ENCODE measurements at places on chromosomes 2 and 18.
A peak's percentile ranks its signal among the peaks of the same experiment; 100 is the strongest.

DNA sequence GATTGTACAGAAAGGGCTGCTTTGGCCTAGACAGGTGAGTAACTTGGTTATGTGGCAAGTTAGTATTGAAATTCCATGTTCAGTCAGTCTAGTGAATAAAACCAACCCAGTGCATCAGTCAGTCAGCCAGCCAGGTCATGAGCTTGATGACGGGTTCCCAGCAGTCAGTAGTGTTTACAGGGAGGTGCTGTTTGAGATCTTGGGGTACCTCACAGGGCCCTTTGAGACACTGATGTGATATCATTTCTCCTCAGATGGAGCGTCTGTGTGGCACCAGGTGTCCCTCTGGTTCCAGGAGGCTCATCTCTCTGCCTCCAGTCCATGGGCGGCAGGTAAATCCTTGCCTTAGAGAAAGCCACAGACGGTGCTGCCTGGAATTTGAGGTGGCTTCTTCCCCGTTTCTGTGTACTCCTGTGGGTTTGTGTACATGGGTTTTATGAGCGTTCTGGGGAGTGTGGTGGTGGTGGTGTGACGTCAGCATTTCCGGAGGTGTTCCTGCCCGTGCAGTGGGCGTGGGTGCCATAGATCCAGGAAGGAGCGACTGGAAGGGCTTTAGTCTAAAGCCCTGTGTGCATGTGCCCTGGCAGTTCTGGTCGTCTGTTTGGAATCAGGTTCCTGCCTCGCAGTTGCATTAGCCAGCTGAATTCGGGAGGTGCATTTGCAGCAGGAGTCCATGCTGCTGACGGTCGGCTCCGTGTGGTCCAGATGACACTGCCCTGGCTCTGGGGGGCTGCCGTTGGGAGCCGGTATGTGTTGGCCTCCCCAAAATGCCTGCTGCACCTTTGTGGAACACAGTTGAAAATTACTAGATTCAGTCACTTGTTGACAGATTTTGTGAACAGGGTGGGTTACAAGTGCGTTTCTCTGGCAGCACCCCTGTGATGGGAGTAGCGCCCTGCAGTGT is 2.1 kb downstream of the CTDP1 start:
- DNase-seq: no peak

GRCh38 chr2:237433920-237434676 is 20.1 kb upstream of the COL6A3 start:
- DNase-seq: no peak

DNA sequence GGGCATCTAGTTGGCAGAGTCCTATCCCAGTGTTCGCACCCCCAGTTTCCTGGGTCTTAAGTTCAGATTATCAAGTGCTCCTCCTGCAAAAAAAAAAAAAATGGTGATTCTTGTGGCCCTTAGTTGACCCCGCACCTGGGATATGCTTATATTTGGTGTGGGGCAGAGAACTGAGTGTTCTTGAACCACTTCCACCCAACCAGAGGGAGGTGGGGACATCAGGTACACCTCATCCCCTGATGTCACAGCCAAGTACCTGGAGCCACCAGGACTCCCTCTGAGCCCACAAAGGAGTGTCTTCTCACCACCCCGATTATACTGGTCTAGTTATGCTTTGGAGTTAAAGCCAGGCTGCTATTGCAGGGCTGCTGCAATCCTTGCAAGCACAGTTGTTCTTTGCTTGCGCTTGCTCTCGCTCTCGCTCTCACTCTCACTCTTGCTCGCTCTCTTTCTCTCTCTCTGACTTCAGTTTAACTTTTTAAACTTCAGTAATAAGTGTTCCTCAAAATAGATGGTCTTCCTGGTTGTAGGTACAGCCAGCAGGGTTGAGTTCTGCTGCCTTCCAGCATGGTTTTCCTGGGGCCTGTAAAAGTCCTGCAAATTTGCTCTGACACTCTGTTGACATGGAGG is 265.7 kb downstream of the NEDD4L start:
- DNase-seq: no peak

- no peak for DNase-seq
These were observed 30.7 kb downstream of the AMER3 start for GRCh38 chr2:130786076-130786475.

DNA sequence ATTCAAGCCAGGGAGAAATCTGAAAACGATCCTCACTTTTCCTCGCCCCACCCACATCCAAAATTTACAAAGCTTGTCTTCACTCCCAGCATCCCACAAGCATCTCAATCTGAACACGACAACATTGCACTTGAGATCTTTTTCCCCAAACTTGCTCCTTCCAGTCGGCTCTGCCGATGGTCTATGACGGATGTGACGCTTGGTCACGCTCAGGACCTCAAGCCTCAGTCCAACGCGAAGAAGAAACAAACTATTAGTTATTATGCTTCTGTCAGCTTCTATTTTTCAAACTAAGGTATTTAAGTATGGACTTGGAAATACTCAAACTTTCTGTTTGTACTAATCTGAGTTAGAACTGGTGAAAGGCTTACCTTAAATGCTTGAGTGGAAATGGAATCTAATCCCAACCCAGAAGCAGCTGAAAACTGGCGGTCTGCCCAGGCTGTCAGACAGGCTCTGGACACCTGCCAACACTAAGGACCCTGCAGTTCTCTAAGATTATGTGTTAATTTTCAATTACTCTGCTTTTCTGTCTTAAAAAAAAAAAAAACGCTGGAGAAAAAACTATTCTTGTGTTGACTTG is 132.1 kb upstream of the DNMT3A start:
- DNase-seq: no peak

DNA sequence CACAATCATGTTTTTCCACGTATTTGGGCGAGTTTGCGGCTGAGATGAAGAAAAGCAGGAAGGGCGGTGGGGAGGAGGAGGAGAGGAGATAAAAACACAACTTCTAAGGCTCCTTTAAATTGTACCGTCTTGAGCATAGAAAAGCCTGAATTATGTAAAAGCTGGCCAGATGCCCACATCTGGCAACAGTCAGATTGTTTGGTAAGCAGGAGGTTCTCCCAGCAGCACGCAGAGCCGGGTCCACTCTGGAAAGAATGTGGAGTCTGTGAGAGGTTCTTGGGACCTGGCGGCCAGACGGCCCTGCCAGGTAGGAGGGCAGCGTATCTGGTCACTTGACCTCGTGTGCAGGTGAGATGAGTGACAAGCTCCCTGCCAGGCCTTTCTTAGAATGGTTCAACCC is 215.3 kb upstream of the APCDD1 start:
- no peak for DNase-seq

DNA sequence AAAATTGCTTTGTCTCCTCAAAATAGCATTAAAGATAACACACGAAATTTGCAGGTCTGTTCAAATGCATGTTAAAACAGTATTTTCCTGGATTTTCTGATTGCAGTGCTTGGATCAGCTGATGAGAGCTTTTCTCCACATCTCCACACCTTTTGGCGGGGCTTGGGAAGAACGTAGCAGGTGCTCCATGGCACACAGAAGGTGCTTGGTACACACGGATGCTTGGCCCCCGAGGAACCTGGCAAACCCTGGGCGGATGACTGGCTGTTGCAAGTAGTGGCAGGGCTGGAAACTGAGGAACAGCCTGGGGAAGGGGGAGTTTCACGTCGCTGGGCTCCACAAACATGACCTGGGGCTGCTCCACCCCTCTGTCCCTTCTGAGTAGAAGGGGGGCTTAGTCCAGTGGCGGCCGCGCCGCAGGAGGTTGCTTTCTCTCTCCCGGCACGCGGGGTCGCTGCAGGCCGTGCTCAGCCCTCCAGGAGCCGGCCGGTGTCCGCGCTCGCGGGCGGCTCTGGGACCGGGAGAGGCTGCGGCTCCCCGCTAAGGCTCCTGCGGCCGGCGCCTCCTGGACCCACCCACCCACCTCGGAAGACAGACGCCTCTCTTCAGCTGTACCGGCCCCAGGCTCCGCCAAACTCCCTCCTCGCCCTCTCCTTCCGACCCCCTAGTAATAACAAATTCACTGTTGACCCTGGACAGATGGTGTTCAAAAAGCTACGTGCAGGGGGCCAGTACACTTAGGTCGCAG is 69.3 kb downstream of the MARCO start:
- no peak for DNase-seq

DNA sequence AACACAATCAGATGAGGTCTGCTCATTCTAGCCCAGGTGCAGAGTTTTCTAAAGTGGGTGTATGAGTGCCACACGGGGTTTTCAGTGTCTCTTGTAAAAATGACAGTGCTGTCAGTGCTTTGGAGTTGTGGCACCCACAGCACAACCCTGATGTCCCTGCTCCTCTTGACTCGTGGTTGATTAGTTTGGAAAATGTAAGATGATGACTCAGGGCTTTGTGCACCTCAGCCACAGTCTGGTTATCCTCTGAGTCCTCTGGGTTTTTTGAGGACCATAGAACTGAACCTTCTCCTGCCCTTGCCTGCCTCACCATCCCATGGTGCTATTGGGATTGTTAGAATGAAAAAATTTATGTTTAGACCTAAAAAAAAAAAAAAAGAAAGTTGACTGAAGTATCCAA is 105.6 kb downstream of the MYO1B start:
- peak; percentile 45 for DNase-seq

DNA sequence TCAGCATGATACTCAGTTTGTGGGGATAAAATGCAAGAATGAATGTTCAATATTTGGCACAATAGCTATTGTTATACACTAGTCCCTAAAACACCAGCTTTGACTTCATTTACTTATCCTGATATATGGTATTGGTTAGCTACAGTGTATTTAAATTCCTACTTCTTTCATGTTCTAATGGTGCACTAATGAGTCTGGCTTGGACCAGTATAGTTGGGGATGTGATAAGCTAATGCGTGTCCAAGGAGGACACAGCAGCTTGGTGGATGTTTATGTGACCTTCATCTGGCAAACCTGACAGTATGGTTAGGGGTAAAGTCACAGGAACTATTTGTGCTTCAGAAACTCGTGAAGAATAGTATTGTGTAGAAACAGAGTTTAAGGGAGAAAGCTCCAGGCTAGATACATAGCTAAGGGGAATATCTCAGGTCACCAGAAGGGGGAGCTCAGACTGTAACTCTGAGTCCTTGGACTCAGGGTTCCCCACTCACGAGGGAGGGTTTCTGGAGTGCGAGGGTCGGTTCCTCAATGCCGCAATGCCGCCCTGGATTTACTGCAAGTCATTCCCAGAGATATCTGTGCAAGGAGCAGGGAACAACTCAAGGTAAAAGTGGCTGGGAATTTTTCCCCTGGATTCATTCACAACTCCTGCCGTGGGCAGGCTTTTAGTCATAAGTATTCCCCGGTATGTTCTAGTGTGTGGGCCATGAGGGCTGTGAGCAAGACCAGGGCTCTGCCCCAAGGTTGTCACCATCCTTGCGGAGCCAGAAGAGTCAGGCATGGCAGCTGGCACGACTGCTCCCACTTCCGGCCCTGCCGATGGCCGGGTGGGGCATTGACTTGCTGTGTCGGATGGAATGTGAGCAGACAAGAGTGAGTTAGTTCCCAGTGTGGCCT is 14.5 kb downstream of the IL1R2 start:
- peak; percentile 62 for DNase-seq

DNA sequence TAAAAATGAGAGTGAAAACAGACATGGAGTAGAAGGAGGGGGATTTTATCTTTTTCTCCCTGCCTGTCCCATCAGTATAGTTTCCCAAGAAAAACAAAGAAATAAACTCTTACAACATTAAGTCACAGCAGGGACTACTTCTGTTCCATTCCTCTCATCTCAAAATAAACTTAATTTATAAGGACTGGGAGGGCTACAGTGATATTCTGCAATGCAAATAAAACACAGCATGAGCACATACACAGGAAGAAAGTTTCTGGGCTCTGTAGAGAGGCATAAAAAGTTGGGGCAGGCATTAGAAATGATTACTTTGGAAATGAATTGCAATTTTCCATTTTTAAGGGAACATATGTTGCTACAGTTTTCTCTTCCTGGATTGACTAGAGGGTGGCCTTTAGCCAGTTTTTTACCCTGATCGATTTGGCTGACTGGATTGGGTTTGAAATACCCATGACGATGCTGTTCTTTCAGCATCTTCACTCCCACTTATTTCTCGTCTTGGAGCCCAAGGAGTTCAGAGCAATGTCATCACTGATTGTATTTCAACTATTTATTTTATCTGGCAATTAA is 157.1 kb downstream of the ACTR3 start:
- DNase-seq: no peak

- no peak for DNase-seq
These were observed 44.7 kb downstream of the TGFA start for GRCh38 chr2:70508711-70509462.

DNA sequence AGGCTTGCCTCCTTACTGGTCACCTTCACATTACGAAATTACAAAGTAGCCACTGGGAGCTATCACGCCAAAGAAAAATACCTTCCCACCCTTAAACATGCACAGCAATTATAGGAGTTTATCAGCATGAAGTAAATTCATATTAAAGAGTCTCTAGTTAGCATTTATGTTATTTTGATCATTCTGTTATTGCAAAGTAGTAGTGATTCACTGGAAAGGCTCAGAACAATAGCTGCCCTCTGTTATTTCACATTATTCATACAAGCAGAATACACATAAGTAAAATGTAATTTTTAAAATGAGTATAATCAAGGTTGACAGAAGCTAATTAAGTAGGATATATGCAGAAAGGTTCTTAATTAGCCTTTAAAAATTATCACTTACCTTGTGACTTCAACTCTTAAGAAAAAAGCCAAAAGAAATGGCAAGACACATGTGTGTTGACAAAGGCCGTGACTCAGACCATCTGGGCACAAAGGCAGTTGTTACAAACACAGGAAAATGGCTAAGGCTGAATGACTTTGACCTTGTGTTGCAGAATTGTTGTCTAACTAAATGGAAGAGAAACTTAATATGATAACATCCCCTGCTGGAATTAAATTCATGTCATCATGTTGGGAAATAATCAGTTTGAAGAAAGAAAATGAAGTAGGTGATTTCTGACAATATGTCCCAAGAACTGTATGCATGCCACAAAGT is 108.3 kb downstream of the ARL6IP6 start:
- peak; percentile 73 for DNase-seq

DNA sequence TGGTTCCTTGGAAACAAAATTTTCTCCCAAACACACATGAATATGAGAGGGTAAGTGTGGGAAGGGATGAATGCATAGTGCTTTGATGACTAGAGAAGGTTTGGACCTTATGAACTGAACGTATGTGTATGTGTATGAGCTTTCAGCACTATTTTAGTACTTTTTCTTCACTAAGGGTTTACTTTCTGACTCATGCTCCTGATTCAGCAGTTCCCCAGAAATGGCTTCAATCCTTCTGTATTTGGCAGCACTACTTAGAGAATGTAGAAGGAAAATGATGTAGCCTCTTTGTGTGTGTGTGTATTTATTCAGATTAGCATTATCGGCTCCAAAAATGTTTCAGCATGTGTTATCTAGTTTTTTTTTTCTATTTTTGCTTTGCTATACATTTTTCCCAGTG is 22.2 kb downstream of the KCNJ3 start:
- DNase-seq: no peak

DNA sequence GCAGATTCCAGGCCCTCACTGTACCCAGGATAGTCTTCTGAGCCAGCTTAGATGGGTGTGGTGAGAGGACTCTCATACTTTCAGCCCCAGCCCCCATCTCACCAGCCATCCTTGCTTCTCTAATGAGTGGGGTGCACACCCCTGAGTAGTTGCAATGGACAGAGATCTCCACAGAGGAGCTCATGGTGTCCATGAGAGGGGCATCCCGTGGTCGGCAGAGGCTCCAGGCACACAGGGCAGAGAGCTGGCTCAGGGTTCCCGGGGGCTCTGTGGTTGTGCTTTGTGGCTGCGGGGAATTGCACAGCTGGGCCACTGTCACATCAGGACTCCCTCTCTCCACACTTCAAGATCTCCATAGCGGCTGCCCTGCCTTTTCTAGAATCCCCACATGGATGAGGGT is 226.0 kb upstream of the PXDN start:
- no peak for DNase-seq

- no peak for DNase-seq
These were observed 199.8 kb downstream of the PLCL1 start for GRCh38 chr2:198004173-198004572.

- no peak for DNase-seq
These were observed 38.6 kb upstream of the ASAP2 start for GRCh38 chr2:9167718-9168657.

- DNase-seq: peak; percentile 86
These were observed 18.8 kb upstream of the MREG start for GRCh38 chr2:216031960-216032689.

All from HCEC 1CT (cell line).